ENCODE measurements at places on chromosomes 7 and 10.

DNA sequence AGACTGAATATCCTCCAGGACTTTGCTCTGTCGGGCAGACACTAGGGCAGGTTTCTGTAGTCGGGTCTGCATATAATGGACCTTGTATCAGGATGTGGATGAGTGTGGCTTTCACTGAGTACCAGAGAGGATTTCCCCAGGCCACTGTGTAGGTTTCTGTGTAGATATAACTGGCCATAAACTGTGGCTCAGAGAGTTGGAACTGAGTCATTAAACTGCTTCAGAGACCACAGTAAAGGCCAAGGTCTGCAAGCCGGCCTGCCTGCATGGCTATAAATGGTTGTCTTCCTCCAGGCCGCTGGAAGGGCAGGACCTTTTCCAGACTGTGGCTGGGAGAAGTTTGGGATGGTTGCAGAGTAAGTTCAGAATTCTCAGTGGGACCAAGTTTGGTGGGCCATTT is 16.9 kb downstream of the ZNF92 start:
- no peak for DNase-seq

GRCh38 chr10:109317746-109318366 is 605.5 kb downstream of the XPNPEP1 start:
- no peak for DNase-seq

GRCh38 chr7:143345428-143345900 is 17.0 kb downstream of the FAM131B start:
- DNase-seq, result peak; percentile 76

DNA sequence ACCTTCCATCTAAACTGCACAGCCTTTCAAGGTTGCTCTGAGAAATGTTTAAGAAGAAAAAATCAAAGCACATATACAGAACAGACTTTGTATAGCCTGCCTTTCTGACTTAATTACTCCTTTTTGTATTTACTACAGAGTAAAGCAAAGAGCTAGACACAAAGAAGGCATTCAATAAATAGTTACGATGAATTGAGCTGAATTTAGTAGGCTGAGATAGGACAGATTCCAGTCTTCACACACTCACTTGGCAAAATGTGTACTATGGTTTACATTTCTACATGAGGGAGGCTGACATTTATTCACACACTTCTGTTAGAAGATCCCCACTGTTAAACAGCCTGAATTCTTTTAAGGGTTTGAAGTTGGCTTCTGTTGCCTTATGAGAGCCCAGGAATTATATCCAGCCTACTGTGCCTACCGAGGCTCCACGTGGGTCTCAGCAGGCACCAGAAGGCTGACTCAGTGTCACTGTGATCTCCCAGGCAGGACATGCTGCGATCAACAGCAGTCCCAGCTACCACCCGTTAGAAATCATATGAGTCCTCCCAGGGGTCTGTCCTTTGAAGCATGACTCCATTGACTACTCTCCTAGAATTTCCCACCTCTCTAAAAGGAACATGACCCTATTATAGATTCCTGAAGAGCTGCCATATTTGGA is 24.5 kb upstream of the SLC25A13 start:
- no peak for DNase-seq

GRCh38 chr7:65960351-65961074 is 21.5 kb downstream of the GUSB start:
- DNase-seq, result no peak

GRCh38 chr10:74439213-74439612 is 288.2 kb downstream of the ADK start:
- no peak for DNase-seq

DNA sequence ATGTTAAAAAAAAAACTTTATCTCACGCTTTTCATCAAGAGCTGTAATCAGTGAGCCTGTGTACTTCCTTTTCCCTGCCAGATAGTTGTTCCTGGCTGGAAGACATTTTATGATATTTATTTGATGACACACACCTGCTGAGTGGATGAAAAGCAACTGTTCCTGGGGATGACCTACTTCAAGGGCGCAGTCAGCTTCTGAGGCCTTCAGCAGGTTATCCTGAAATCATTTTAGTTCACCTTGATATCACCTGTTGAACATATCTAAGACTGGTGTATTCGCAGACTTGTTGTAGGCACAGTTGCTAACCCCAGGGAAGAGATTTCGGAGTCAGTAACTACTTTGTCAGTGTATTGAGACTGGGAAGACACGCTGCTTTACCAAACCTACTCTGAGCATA is 234.5 kb upstream of the TCF7L2 start:
- DNase-seq, result no peak

DNA sequence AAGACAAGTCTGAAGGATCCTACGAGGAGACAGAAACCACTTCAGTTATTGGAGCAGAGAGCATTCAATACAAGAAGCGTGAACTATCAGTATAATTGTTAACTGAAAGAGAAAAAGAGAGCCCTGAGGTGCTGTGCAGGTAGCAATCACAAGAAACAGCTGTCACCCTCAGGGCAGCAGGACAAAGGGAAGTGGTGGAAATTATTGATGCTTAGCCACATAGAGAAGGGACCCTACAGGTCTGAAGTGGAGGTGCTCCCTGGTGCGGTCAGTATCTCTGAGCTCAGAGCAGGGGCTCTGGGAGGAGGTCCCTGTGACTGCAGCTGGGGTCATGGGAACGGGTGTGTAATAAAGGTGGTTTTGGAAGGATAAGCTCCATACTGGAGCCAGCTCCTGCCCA is 97.8 kb upstream of the KLF6 start:
- DNase-seq, result no peak

DNA sequence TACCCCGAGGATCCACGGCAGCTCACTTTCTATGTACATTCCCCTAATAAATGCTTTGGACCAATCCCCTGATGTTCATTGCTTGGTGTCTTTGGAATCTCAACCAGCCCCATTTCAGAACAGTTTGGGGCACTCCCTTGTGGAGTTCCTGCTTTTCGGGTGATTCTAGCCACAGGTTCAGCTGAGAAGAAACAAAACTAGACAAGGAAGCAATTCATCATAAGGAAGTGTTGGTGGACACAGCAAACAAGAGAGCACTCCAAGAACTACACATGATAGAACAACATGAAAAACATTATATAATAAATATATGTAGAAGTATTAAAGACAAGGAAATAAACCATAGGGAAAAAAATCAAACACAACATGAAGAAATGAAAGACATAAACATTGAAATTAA is 6.0 kb upstream of the CCDC136 start:
- no peak for DNase-seq

DNA sequence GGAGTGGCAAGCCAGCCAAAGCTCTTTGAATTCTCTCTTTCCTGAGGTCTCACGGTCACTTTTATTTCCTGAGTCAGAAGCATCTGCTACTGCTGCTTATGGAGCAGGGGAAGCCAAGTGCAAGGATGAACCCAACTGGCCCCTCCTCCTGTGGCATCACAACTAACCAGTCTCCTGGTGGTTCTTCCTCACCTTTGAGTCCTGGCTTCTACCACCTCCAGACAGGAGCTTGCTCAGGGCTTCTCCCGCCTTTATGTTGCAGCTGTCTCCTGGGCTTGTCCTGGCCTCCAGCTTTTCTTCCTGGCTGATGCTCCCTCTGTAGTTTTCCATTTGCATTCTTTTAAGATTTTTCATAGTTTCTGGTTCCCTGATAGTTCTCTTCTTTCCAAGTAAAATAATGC is 349.7 kb upstream of the NRP1 start:
- no peak for DNase-seq

- no peak for DNase-seq
These were observed 4.4 kb upstream of the EGR2 start for GRCh38 chr10:62820586-62820985.

DNA sequence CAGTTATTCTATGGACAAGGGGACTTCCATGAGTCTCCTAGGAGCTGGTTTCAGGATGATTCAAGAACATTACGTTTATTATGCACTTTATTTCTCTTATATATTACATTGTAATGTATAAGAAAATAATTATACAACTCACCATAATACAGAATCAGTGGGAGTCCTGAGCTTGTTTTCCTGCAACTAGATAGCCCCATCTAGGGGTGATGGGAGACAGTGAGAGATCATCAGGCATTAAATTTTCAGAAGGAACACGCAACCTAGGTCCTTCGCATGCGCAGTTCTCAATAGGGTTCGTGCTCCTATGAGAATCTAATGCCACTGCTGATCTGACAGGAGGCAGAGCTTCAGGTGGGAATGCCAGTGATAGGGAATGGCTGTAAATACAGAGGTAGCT is 137.9 kb downstream of the ANKRD30A start:
- peak; percentile 3 for DNase-seq

GRCh38 chr10:13724484-13724883 is 137.7 kb downstream of the PRPF18 start:
- no peak for DNase-seq

GRCh38 chr7:107048783-107049418 is 4.4 kb downstream of the PRKAR2B start:
- no peak for DNase-seq

- DNase-seq, result no peak
These were observed 7.8 kb downstream of the ELMO1 start for GRCh38 chr7:37440738-37441385.

DNA sequence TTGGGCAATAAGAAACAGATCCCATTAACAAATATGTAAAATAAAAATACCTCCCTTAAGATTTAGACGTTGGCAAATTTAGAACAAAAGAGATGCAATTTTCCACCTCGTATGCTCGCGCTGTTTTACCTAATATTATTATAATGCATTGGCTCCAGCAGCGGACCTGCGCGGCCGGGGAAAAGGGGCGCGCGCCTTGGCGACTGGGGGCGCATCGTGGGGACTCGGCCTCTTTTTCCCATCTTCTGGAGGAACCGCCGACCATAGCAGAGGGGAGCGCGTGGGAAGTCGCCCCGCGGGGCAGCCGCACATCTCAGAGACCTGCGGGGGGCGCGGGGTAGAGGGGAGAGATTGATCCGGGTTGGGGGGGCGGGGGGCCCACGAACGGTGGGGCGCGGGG is 139.4 kb upstream of the MKI67 start:
- DNase-seq, result no peak

GRCh38 chr7:158495786-158496185 is 91.8 kb downstream of the PTPRN2 start:
- DNase-seq, result peak; percentile 65

DNA sequence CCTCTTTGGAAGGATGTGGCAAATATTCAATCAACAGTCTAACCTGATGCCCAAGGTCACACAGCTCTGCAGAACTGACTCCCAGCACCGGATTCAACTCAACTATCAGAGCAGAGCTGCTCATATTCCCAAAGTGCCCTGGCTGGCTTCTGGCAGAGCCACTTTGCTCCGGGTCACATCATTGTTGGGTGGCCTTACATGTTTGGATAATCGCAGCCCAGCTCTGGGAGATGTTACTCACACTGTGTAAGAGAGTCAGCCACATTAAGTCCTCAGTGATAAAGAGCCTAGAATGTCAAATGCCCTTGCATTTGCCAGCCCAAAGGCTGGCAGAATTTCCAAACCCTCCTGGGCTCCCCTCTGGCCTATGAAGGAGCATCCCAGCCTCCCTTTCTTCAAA is 79.8 kb upstream of the PDE1C start:
- no peak for DNase-seq

DNA sequence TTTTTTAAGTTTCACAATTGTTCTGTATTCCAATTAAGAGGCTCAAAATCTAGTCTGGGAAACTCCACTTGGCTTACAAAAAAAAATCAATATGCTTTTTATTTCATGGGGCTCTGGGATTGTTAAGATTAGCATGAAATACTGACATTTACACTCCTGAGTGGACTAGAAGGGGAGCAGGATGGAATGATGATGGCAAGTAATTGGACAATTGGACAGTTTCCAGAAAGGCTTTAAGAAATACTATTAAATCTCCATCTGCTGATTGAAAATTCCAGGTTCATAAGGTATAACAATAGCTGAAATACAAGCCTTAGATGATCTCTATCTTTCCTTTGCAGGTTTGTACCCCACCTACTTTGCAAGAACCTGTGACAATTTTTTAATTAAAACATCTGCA is 184.4 kb downstream of the LRRTM3 start:
- no peak for DNase-seq

- DNase-seq, result no peak
These were observed 1174.3 kb downstream of the GATA3 start for GRCh38 chr10:9228771-9229170.

- DNase-seq, result no peak
These were observed 772.3 kb upstream of the GHITM start for GRCh38 chr10:83367036-83367435.

DNA sequence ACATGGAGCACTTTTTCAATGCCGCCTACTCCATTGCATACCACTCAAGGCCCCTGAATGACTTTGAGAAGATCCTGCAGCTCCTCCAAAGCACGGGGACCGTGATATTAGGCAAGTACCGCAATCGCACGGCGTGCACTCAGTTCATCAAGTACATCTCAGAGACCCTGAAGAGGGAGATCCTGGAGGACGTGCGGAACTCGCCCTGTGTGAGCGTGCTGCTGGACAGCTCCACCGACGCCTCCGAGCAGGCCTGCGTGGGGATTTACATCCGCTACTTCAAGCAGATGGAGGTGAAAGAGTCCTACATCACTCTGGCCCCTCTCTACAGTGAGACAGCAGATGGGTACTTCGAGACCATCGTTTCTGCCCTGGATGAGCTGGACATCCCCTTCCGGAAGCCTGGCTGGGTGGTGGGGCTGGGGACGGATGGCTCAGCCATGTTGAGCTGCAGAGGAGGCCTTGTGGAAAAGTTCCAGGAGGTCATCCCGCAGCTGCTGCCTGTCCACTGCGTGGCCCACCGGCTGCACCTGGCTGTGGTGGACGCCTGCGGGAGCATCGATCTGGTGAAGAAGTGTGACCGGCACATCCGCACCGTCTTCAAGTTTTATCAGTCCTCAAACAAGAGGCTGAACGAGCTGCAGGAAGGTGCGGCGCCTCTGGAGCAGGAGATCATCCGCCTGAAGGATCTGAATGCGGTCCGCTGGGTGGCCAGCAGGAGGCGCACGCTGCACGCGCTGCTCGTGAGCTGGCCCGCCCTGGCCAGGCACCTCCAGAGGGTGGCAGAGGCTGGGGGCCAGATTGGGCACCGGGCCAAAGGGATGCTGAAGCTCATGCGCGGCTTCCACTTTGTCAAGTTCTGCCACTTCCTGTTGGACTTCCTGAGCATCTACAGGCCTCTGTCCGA is 12.7 kb upstream of the ATP6V0E2 start:
- DNase-seq, result no peak

GRCh38 chr7:73451780-73452398 is 18.3 kb downstream of the FZD9 start:
- peak; percentile 24 for DNase-seq

DNA sequence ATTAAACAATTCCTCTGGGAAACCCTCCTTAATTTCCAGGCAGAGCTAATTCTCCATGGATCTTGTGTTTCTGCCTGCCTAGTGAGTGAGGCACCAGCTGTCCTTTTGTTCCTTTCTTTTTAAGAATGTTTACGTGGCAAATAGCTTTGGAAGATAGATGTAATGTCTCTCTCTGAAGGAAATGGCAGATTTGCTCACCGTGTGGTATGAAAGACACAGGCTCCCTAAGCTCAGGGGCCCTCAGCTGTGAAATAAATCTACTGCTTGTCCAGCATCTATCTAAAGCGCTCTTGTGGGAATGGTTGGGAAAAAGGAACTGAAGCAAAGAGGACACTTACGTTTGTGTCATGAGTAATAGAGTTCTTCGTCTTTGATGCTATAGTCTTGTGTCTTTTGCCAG is 64.6 kb downstream of the FAS start:
- no peak for DNase-seq

Measured in Calu3 (cell line).